ENCODE measurements at places on chromosomes 5 and 9. TPM values are rescaled to one million over a fixed set of nuclear protein-coding genes. Genes with fewer than 3 reads are reported as not detected.
A peak's percentile ranks its signal among the peaks of the same experiment; 100 is the strongest.

DNA sequence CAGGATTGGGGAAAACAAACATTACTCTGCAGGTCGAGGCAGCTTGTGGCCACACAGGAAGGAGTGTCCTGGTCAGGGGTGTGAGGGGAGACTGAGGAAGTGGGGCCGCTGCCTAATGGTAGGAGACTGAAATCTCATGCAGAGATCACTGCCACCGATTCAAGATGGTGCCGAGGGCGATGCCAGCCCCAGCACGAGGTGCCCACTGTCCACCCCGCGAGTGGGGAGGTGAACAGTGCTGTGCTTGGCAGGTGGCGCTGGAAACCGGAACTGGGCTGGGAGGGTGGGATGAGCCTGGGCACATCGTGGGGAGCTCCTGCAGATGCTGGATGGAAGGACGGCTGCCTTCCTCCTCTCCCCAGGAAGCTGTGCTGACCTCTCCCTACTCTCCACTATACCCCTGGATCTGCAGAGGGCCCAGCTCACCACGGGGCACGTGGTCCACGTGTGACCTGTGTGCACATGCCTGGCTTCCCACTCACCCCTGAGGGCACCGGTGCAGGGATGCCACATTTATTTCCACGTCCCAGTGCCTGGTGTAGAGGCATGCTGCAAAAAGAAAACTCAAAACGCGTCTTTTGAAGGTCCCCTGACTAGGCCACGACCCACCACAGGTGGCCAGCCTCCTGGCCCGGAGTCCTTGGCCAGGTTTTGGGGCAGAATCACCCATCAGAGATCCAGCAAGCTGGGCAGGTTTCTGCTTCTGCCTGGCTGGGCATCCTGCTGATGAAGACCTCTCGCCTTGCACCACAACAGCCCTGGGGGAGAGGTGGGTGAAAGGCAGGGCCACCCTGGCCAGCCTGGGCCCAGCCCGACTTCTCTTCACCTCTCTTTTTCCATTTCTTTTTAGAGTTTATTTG is 71.7 kb upstream of the FCN1 start:
- no peak overlapping the region for H3K27ac ChIP-seq

DNA sequence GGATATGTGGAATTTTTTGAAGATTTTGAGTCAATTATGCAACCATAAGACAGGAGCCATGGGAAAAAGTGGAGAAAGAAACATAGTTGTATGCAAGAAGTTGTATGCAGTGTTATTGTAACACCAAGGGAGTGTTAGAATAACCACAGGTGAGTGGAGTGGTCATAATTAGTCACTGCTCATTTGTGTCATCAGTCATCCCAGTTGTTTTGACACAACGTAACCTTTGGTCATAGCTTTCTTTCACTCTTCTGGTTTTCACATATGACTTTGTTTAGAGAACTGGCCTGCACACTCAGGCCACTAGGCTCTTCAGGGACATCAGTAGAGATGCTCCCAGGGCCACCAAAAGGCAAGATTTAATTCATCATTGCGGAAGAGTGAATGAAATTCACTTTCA is 158.7 kb upstream of the HMHB1 start:
- no peaks in the 10 kb centered on the region for H3K27me3 ChIP-seq
- H3K4me1 ChIP-seq = no peaks in the 10 kb centered on the region
- no peaks in the 10 kb centered on the region for H3K36me3 ChIP-seq
- H3K27ac ChIP-seq = no peak overlapping the region
- DNase-seq = no peak
- no peak overlapping the region for H3K4me3 ChIP-seq

DNA sequence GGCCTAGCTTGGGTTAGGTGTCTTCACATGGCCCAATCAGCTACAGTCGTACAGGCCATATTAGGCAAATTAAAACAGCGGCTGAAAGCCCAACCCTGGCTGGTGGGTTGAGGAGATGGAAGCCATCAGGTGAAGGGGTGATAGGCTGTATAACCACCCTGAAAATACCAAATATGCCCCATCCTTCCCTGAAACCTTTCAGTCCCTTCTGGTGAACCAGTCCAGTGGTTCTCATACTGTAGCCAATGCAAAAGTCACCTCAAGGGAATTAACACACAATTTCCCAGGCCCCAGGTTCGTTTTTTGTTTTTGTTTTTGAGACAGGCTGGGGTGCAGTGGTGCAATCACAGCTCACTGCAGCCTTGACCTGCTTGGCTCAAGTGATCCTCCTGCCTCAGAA is 19.8 kb upstream of the KCNV2 start:
- no peak overlapping the region for H3K27ac ChIP-seq
- H3K4me3 ChIP-seq = no peak overlapping the region

GRCh38 chr5:54986269-54986654 is 869 bp upstream of the ESM1 start:
- H3K36me3 ChIP-seq = no peaks in the 10 kb centered on the region
- no peak overlapping the region for H3K4me3 ChIP-seq
- peaks cover 27% of the 10 kb centered on the region for H3K4me1 ChIP-seq

DNA sequence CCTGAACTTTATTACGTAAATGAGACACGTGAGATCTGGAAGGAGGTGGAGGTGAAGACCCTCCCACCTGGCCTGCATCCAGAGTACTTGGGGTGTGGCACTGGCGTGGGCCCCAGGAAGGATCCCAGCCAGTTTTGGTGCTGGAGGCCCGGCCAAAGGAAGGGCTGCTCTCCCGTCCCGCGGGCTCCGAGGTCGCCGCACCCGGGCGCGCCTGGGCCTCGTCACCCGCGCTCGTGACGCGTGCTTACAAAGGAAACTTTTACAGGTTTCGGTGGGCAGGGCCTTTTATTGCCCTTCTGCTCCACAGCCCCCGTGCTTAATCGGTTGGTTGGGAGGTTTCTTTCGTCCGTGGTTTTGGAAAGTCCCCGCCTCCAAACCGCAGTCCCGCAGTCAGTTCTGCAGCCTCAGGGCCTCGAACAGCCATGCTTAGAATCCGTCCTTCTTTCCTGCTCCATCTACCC is 29.2 kb downstream of the CDKN2A start:
- H3K27ac ChIP-seq = no peak overlapping the region
- DNase-seq = peak; percentile 16
- peak overlapping the region; percentile 59 for H3K4me3 ChIP-seq
- peaks cover 3% of the 10 kb centered on the region for H3K36me3 ChIP-seq
- peaks cover 8% of the 10 kb centered on the region for H3K4me1 ChIP-seq

GRCh38 chr9:114611516-114612271 is 603 bp downstream of the TMEM268 start:
- H3K4me1 ChIP-seq = peaks cover 11% of the 10 kb centered on the region
- no peak overlapping the region for H3K27ac ChIP-seq
- peak overlapping the region; percentile 88 for H3K4me3 ChIP-seq
- H3K27me3 ChIP-seq = peaks cover 13% of the 10 kb centered on the region

DNA sequence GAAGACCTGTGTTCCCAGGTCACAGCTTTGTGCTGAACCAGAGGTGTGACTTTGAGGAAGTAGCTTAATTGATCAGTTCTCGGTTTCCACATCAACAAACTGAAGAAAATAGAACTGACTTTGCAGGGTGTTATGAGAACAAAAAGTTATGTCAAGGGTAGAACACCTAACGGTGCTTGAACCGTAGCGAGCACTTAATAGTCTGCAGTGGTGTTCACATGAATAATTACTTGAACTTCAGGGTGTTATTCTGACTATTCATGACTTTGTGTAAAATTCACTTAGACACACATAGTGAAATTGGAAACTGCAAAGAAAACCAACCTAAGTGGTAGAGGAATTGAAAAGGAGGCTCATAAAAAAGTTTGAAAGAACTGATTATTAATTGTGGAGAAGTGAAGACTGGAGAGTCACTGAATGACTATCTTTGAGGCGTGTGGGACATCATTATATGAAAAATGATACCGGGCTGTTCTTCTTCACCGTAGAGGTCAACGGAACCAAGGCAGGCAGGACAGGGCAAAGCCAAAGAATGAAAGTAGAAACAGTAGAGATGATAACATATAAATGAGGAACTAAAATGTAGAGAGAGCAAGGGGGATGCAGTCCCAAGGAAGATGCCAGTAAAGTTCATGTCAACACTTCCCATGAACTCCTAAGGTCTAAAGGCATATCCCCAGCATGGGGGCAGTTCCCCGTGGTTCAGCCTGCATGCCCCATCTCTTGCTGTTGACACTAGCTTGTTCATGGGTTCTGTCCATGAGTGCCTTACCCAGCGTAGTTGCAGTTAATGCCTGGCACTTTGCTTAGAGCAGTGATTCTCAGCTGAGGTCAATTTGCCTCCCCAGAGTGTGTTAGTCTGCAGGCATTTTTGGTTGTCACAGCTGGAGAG is 118.7 kb downstream of the ZNF462 start:
- DNase-seq = no peak
- no peak overlapping the region for H3K4me3 ChIP-seq
- peaks cover 2% of the 10 kb centered on the region for H3K4me1 ChIP-seq
- no peaks in the 10 kb centered on the region for H3K27me3 ChIP-seq
- H3K27ac ChIP-seq = no peak overlapping the region

GRCh38 chr9:126975327-126976220 is 61.0 kb downstream of the RALGPS1 start:
- no peaks in the 10 kb centered on the region for H3K27me3 ChIP-seq
- H3K27ac ChIP-seq = no peak overlapping the region
- H3K4me3 ChIP-seq = no peak overlapping the region
- no peak for DNase-seq
- H3K36me3 ChIP-seq = no peaks in the 10 kb centered on the region

- DNase-seq = no peak
- peaks cover 18% of the 10 kb centered on the region for H3K4me1 ChIP-seq
- peaks cover 4% of the 10 kb centered on the region for H3K27me3 ChIP-seq
These were observed 2.8 kb upstream of the TBCA start for GRCh38 chr5:77778881-77779438.

DNA sequence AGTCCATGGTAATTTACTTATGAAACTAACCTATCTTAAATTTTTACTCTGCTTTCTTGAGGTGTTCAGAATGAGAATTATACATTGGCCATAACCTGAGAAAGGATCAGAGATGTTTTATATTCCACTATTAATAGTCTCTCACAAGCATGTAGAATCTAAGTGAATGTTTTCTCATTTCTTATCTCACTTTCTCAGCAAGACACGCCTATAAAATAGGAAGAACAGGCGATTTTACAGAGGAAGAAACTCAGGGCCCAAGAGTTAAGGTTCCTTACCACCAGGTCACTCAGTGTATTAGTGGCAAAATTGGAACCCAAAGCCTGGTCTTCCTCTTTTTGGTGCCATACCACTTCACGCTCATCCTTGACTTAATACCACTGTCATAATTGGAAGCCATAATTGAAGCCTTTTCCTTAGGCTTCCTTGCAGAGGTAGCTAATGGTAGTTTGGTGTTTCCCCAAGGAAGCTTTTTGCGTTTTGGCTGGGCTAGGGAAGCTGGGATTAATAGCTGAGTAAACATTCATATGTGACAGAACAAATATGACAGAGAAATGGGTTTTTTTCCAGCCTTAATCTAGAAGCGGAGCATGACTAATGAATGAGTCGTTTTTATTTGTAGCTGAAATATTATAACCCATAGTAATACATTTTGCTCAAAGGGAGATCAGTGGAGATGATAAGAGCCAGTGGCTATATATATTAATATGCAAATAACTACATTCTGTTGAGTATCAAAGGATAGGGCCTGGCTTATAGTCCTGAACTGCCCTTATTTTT is 16.9 kb downstream of the HMGXB3 start:
- no peak overlapping the region for H3K27ac ChIP-seq
- H3K36me3 ChIP-seq = peaks cover 43% of the 10 kb centered on the region
- no peak overlapping the region for H3K4me3 ChIP-seq
- DNase-seq = no peak
- peaks cover 14% of the 10 kb centered on the region for H3K4me1 ChIP-seq
- H3K27me3 ChIP-seq = no peaks in the 10 kb centered on the region

The MTMR12 gene
- total RNA-seq = 39.4 TPM

DNA sequence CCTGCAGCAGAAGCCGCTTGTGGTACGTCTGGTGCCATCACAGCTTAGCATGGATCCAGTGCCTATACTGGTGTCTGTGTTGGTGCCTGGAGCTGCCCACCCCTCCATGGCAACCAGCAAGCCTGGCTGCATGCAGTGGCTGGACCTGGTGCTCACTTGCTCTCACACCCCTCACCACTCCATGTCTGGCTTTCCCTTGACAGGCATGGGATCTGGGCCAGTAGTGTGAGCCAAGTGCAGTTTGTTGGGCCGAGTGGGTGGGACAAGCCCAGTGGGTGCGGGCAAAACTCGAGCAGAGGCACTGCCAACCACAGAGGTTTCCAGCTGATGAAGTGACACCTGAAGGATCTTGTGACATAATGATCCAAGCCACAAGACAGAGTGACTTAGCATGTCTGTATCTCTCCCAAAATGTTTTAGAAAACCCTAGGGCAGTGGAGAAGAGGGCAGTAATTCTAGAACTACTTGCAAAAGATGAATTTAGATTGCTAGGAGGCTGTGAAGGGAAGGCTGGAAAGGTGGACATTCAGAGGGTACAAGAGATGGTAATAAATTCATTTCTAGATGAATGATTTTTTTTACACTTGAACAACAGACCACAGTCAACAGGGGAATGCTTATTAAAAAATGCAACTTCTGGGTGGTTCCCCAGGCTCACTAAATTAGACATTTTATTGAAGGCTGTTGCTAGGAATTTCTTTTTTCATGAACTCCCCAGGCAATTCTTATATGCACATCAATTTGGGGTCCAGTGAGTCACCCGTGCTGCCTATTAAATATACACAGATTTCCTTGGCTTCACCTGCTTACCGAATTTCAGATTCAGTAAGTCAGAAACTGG is 660.3 kb downstream of the TLR4 start:
- DNase-seq = no peak
- no peaks in the 10 kb centered on the region for H3K27me3 ChIP-seq
- no peak overlapping the region for H3K27ac ChIP-seq
- no peak overlapping the region for H3K4me3 ChIP-seq
- H3K4me1 ChIP-seq = no peaks in the 10 kb centered on the region

- no peak overlapping the region for H3K27ac ChIP-seq
- H3K4me3 ChIP-seq = no peak overlapping the region
- peaks cover 19% of the 10 kb centered on the region for H3K4me1 ChIP-seq
These were observed 11.4 kb downstream of the PHF2 start for GRCh38 chr9:93587651-93588347.

DNA sequence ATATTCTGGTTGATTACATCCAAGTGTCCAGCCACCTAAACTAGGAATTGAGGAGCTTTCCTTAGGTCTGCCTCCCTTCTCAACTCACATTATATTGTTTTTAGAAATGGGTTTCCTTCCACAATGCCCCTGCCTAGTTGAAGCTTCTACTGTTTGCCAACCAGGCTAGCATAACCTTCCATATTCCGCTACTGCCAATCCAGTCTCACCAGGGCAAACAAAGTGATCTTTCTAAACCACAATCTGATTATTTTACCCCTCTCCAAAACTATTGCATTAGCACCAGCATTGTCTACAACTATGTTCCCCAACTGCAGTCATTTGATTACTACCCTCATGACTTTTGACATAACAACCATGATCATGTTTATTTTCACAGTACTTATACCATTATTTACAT is 115.8 kb upstream of the RASEF start:
- no peak overlapping the region for H3K4me3 ChIP-seq
- no peaks in the 10 kb centered on the region for H3K27me3 ChIP-seq
- DNase-seq = no peak

DNA sequence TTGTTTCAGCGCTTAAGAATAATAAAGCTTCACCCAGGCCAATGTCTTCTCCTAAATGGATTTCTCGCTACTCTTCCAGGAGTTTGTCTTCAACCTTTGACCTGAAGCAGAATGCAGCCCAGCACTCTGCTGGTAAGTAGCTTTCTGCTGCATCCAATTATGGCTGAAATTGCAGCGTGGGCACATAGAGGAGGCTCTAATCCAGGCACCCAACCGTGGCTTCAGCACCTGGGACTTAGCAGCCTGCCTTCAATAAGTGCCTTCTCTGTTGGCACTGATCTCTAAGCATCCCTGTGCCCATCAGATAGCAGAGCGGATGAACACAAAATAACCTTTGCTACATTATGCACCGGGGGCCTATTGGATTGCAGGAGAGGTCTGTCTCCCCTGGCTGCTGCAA is 105.2 kb downstream of the TRIM32 start:
- H3K27me3 ChIP-seq = no peaks in the 10 kb centered on the region
- H3K4me3 ChIP-seq = no peak overlapping the region
- no peaks in the 10 kb centered on the region for H3K36me3 ChIP-seq
- no peak overlapping the region for H3K27ac ChIP-seq
- H3K4me1 ChIP-seq = peaks cover 4% of the 10 kb centered on the region

All from endothelial cell (in vitro differentiated cells).